ENCODE measurements at places on chromosomes 3 and 15.

DNA sequence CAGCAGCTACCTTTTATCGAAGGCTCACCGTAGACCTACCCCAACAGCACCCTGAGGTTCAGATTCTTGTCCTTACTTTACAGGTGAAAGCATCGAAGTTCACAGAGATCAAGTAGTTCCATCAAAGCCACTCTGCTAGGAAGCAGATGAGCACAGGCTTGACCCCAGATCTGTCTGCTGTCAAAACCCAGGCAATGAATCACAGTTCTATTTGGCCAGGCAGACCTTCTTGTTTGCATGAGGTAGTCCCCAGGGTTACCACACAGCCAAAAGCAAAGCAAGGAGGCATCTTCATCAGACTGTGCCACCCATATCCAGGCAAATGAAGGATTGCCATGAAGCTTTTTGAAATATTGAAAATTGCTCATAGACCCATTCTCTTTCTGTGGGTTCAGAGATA is 33.0 kb downstream of the HES1 start:
- DNase-seq: no peak

GRCh38 chr15:84752700-84753099 is 4.3 kb downstream of the ZNF592 start:
- no peak for DNase-seq

GRCh38 chr3:98730338-98730737 is 32.8 kb upstream of the ST3GAL6 start:
- no peak for DNase-seq

DNA sequence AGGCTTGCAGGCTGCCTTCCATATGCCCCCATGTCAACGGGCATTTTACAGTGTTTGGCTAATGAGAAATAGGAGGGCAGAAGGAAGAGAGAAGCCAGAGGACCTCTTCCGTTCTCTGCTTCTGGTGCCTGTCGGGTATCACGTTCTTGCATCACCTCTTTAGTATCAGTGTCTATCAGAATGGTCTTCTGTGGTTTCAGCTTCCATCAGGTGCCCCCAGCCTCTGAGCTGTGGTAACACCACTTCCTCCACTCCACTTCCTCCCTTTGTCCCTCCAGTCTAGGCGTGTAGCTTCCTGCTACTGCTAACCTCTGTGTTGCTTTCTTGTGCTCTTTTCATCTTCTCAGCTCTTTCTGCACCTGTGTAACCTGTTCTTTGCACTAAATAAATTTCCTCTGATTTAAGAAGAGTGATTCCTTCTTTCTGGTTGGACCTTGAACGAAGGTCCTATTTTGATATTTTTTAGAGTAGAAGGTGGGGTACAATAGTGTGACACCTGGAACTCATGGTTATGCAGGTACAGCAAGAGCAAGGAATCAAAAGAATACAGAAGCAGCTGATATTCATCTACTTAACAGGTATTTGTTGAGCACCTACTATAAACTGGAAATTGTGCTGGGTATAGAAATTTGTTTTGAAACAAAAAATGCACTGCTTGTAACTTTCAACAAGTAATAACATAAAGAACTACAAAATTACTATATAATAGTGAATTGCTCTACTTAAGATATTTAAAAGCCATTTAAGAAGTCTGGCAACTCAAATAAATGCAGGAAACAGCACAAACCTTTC is 27.4 kb upstream of the FOXB1 start:
- DNase-seq: no peak

GRCh38 chr3:87414271-87414670 is 137.9 kb upstream of the POU1F1 start:
- DNase-seq: no peak

GRCh38 chr3:98536456-98537017 is 4.8 kb downstream of the GPR15 start:
- no peak for DNase-seq

- no peak for DNase-seq
Measured at GRCh38 chr15:89247446-89247845, 3.7 kb downstream of the FANCI start.
